ENCODE measurements at places on chromosomes 16 and 17.

GRCh38 chr17:49180303-49180702 lies 30.1 kb downstream of the GNGT2 start:
- DNase-seq, result no peak

DNA sequence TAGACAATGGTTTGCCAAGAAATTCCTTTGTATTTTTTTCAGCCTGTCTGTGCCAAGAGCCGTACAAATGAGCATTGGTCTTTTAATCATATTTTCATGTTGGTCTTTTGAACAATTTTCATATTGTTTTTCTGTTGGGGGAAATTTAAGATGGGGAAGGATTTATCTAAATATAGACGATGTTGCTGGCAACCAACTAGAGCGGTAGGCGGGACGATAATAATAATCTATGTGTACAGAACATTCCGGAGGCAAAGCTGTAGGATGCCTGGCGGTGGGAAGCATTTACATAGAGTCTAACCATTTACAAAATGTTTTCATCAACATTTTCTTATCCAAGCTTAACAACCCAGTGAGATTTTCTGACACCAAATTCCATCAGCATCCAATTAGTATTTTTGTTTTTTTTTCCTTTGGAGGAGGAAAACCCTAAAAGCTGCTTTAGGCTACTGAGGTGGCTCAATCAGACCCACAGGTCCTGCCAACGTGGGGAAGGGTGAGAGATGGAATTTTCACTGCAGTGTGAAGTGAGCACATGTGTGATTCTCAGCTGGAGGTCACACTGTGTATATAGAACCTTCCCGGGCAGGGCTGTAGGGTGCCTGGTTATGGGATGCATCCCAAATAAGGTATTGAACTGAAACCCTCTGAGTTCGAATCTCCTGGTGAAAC lies 11.7 kb upstream of the SEC14L1 start:
- DNase-seq, result no peak

- no peak for DNase-seq
These were observed 45.7 kb upstream of the MRPS23 start for GRCh38 chr17:57895382-57896060.

- no peak for DNase-seq
These were observed 47.8 kb upstream of the BAHCC1 start for GRCh38 chr17:81347437-81347836.

DNA sequence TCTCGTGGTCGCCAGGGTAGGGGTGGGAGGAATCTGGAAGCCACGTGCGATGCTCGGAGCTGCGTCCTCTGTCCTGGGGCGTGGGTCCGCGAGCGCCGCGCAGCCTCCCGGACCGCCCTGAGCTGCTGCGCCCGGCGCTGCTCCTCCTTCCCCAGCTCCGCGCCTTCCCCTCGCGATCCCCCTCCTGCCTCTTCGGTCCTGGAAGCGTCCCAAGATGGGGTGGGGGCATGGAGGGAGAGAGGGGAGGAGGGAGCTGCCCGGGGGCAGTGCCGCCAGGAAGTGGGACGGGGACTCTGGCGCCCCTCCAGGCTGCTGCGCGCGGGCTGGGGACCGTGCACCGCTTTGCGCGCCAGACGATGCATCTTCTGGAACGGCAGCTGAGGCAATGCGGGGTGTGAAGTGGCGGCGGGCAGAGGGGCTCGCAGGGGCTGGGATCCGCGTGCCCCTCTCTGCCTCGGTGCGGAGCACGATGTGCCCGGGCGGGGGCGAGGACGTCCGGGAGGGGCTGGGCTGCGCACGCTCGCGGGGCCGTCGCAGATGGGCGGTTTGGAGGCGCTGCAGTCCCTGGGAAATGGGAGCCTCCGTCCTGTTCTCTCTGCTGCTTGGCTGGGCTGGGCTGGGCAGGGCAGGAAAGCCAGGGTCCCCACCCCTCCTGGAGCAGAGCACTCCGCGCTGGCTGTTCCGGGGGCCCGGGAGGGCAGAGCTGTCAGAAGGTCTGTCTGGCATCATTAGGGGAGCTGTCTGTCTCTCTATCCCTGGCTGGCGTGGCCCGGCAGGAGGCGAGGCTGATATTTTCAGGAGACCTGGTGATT lies 388.0 kb downstream of the SEC14L1 start:
- DNase-seq, result no peak

DNA sequence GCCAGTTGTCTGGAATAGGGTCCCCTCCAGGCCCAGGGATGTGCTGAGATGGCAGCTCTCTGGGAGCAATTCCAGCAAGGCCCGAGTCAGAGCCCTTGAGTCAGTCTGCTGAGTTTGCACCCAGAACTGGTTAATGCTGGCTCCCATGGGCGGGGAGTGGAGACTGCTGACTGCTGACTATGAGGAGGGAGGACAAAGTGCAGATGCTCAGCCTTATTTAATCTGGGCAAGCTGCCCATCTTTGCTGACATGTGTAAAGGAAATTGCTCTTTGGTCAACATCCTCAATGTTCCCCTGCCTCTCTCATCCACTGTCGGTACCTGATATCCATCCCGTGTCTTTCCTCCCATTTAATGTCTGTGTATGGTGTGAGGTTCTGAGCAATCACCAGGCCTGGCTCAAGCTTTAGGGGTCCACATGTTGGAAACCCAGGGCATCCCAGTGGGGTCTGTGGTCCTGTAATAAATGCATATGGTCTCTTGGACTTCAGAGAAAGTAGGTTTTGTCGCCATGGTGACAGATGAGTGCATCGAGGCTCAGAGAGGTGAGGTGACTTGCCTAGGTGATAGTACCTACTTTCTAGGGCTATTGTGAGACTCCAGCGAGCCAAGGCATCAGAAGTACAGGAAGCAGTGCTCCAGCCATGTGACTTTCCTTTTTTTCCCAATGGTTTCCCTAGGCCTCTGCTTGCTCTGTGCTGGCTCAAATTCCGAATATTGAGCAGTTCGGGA lies 20.0 kb upstream of the RNF135 start:
- no peak for DNase-seq

GRCh38 chr17:6435968-6436367 lies 1.0 kb upstream of the AIPL1 start:
- DNase-seq, result no peak

- no peak for DNase-seq
These were observed 965 bp downstream of the INTS2 start for GRCh38 chr17:61926826-61927207.

DNA sequence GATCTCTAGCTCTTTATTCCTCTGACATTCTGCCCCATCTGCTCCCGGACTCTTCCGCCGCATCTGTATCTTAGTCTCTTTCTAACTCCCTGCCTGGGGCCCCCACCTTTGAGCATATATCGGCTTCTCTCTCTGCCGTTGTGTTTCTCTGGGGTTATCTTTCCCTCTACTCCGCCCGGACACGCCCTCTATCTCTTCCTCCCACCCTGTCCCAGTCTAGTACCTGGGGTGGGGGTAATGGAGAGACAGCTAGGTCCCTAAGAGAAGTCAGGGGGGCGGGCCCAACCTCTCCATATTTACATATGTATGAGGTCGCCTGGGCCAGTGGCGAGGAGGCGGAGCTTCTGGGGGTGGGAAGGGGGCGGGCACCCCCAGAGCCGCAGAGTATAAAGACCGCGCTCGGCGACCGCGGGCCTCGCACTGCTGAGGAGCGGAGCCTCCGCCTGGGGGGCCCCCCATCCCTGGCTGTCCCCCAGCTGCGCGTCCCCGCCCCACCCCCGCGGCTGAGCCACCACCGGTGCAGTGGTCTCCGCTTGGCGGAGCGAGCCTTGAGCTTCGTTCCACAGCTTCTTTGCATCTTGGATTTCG lies at the start of gene ATP1B2:
ATP1B2 (plus strand) TSS at position 418 of the 588 bp plus-strand sequence. CDS start 593 bp downstream, outside the sequence.
- DNase-seq, result peak; percentile 72

GRCh38 chr17:2990396-2990795 lies 73.0 kb downstream of the OR1D5 start:
- no peak for DNase-seq

DNA sequence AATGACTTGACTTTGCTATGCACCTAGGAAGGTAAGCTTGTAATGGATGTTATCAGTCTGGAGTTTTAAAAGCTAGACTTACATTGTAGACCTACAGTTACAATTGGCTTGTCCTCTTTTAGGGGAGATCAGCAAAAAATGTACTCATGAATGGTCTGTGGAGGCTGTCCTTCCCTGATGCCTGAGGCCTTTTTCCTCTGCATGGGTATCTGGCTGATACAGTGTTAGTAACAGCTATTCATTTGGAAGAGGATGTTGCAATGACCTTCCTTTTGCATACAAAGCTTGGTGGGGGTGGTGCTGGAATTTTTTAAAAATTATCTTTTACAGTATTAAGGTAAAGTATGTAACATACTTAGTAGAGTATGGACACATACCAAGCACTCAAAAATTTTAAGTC lies 525.5 kb downstream of the KIF2B start:
- no peak for DNase-seq

GRCh38 chr17:82229698-82230608 lies 1.1 kb downstream of the SLC16A3 start:
- no peak for DNase-seq

- DNase-seq, result no peak
These were observed 642 bp downstream of the MT1F start for GRCh38 chr16:56658327-56658875.

GRCh38 chr16:10637337-10638037 lies 57.1 kb upstream of the EMP2 start:
- DNase-seq, result no peak

DNA sequence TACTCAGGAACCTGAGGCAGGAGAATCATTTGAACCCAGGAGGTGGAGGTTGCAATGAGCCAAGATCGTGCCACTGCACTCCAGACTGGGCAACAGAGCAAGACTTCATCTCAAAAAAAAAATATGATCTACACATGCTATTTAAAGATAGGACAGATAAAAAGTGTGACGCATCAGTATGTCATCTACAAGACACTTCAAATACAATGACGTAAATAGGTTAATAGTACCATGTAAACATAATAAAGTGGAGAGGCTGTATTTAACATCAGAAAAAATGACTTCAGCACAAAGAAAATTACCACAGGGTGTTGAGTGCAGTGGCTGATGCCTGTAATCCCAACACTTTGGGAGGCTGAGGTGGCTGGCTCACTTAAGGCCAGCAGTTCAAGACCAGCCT lies 20.2 kb downstream of the ZNF778 start:
- no peak for DNase-seq

GRCh38 chr17:44086364-44087311 lies 16.1 kb downstream of the G6PC3 start:
- DNase-seq, result no peak

DNA sequence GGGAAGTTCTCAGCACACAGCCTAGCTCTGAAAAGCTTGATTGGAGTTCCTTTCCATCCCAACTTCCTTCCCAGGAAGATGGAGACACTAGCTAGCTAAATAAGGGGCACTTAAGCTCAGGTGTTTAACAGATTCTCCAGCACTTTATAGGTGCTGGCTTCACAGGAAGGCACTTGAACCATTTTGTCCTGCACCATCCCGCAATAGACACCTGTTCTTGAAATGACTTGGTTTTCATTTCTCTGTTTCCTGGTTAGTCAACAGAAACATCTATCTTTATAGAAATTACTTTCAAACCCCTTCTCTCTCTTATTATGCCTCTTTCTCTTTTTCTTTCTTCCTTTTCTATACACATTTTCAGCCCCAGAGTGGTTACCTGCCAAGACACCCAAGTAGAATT lies 409.9 kb upstream of the ZFHX3 start:
- DNase-seq, result no peak

GRCh38 chr17:75814900-75815373 lies 29.3 kb downstream of the UNC13D start:
- no peak for DNase-seq

DNA sequence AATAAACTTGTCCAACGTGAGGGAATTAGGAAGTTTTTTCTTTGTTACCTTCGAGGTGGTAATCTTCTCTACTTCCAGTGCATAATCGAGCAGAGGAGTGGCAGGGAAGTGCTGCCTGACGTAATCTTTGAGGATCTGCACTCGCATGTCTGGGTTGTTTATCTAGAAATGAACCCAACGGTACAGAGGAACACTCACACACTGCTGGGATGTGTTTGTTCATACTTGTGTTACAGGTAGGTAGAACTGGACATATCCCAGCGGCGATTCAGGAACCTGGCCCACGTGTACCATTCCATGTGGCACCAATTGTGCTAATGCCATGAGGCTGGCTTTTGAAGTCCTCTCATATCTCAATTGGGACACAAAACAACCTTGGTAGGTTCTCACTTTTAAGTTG lies 4.2 kb upstream of the KLHL11 start:
- no peak for DNase-seq

DNA sequence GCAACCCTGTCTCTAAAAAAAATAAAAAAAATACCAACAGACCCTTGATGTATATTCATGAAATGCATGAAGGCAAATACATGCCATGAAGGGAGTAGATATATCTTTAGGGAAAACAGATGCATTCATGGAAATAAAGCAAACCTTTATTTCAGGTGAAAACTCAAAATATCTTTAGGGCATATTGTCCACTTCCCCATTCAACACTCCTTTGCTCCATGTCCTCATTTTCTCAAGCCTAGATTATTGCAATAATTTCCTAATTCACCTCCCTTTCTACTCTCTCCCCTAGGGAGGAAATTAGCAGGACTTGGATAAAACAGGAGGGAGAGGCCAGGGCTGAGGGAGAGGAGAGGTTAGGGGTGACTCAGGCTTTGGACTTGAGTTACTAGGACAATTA lies 5.7 kb upstream of the VPS25 start:
- no peak for DNase-seq

All from activated naive CD4-positive, alpha-beta T cell (primary cell).